ENCODE measurements at places on chromosomes 16 and 17. TPM values are rescaled to one million over a fixed set of nuclear protein-coding genes. Genes with fewer than 3 reads are reported as not detected.

ABCA10 gene
- 0.13 TPM for total RNA-seq

AARS1 gene
- total RNA-seq, result 168 TPM

- DNase-seq, result no peak
Observed at GRCh38 chr16:55542459-55543082, 23.9 kb upstream of the CAPNS2 start.

- DNase-seq, result no peak
Observed at GRCh38 chr17:75876938-75877751, 1.2 kb downstream of the TRIM47 start.

Measured in activated T-cell treated with anti-CD3 and anti-CD28 coated beads, Interleukin-2, amount 50 U/mL, for 4 hours (primary cell).